Putamen (tissue), 1 donor: ENCODE measurements at places on chromosomes 4 and X.

DNA sequence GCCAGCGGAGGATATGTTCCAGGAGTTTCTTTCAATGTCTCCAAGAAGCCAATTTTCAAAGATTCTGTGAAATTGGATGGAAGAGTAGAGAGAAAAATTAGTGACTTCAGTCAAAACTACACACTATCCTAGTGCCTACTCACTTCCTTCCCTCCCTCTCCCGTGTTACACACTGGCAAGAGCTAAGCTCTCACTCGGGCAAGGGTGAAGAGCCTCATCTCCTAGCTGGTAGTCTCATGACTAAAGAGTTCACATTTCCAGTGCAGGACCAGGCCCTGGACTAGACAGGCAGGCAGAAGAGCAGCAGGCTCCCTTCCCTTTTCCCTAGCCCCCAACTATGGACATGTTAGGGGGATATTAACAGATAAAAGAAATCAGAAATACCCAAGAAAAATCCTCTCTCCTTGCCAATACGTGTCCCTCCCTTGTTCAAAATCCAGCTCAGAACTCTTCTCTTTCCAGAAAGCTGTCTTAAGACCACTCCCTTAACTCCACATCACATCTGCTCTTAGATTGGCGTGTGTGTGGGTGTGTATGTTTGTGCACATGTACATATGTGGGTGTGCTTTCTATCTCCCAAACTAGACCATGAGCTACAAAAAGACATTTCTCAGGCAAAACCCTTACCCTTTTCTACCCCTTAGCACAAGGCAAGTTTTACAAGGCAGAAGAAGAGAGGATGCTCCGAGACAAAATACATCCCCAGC lies 29.9 kb downstream of the ZDHHC9 start:
- no peak for DNase-seq

DNA sequence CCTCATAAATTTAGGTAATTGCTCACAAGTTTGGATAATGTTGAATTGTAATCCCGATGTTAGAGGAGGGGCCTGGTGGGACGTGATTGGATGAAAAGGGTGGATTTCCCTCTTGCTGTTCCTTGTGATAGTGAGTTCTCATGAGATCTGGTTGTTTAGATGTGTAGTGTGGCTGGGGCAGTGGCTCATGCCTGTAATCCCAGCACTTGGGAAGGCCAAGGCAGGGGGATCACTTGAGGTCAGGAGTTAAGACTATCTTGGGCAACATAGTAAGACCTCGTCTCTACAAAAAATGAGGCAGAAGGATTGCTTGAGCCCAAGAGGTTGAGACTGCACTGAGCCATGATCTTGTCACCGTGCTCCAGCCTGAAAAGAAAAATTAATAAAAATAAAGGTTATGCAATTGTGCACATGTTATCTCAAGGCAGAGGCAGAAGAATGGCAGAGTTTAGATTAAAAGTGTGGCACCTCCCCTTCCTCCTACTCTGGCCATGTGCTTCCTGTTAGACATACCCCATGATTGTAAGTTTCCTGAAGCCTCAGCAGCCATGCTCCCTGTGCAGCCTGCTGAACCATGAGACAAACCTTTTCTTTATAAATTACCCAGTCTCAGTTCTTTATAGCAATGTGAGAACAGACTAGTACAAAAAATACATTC lies 36.5 kb downstream of the ERVMER34-1 start:
- no peak for DNase-seq

- DNase-seq = no peak
These were observed 8.3 kb upstream of the HAND2 start for GRCh38 chr4:173538148-173538908.

- DNase-seq = no peak
These were observed 25.5 kb upstream of the CBLL2 start for GRCh38 chrX:22247169-22247568.

DNA sequence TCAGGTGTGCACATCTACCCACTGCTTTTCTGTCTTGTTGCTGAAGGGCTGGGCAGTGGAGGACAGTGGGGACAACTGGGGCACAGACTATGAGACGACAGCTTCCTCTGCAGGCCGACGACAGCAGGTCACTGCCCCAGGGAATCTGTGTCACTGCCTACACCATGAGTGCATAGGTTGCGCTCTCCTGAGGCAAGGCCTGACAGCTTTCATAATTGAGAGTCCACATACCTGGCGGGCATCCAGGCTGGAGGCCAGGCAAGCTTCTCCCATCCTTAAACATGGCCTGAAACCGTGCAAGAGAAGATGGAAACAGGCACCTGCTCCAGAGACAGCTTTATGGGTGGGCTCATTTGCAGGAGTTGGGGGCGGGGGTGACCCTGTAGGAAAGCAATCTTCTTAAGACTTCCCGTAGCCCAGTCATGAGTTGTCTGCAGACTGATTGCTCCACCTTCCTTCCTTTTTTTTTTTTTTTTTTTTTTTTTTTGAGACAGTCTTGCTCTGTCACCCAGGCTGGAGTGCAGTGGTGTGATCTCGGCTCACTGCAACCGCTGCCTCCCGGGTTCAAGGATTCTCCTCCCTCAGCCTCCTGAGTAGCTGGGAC lies 2.9 kb downstream of the ANOS1 start:
- DNase-seq = no peak

GRCh38 chr4:76931576-76932276 lies 17.8 kb upstream of the SEPTIN11 start:
- no peak for DNase-seq

- no peak for DNase-seq
These were observed 125.3 kb downstream of the SOWAHB start for GRCh38 chr4:76772498-76773106.

GRCh38 chr4:3261411-3262207 lies 12.7 kb downstream of the MSANTD1 start:
- DNase-seq = no peak

DNA sequence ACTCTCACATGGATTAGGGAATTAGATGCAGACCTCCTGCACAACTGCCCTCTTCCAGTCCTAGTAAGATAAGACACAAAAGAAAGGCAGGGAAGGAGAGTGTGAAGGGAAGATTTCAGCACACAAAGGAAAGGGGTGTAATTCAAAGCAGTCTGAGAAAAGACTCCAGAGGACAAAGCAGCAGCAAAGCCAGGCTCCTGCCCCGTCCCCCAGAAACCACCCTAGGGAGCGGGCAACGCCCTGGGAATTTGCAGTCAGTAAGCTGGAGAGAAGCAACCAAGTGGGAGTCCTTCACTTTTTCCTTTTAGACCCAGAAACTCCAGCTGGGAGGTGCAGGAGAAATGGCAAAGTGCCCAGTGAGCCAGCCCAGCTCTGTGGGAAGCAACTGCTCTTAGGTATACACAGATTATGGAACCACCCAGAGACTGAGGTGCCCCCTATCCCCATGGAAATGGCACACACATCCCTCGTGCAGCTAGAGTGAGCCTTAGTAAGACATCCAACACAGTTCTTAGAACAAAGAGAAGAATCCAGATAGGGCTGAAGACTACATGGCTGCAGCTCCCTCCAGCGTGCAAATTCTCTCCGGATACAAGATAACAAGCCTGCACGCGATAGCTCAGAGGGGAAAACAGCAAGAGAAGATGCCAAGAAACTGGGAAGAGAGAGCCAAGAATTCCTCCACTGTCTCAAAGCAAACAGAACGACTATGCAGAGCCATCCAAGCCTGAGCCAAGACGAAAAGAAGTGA lies 26.5 kb upstream of the IRAK1 start:
- DNase-seq = no peak

DNA sequence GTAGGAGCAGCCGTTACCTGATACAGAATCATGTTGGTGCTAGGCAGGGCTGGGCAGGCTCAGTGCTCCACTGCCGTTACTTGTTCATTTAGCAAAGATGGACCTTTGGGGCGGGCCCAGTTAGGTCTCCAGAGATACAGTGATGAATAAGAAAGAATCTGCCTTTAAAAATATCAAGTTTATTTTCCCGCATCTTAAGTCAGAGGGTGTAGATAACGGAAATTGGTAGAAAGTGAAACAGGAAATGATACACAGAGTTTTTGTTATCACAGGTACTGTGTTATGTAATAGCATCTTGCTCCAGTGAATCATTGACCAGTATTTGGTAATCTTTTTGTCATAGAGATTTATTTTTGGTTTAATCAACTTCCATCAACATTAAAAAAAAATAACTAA lies 5.5 kb downstream of the TMEM131L start:
- DNase-seq = no peak

GRCh38 chr4:18733961-18734360 lies 712.4 kb upstream of the LCORL start:
- no peak for DNase-seq

GRCh38 chr4:186345184-186345583 lies 79.2 kb downstream of the F11 start:
- no peak for DNase-seq

DNA sequence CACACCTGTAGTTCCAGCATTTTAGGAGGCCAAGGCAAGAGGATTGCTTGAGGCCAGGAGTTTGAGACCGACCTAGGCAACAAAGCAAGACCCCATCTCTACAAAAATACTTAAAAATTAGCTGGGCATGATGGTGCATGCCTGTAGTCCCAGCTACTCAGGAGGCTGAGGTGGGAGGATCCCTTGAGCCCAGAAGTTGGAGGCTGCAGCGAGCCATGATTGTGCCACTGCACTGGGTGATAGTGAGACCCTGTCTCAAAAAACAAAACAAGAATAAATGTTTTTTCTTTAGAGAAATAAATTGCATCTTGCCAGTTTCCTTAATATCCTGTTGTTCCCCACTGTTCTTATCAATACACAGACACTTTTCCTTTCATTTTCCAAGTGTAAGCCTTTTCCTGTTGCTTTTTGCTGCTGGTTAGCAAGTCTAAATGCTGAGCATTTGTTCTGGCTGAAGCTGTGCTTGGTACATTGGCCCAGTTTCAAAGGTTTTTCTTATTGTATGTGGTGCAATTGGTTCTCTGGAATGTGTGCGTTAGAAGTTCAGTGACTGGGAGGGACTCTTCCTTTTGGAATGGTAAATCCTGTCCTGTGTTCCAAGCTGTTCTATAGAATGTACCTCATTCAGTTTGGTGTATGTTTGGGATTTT lies 98.2 kb downstream of the AFF1 start:
- DNase-seq = no peak

GRCh38 chrX:23134136-23134535 lies 134.4 kb downstream of the DDX53 start:
- no peak for DNase-seq

DNA sequence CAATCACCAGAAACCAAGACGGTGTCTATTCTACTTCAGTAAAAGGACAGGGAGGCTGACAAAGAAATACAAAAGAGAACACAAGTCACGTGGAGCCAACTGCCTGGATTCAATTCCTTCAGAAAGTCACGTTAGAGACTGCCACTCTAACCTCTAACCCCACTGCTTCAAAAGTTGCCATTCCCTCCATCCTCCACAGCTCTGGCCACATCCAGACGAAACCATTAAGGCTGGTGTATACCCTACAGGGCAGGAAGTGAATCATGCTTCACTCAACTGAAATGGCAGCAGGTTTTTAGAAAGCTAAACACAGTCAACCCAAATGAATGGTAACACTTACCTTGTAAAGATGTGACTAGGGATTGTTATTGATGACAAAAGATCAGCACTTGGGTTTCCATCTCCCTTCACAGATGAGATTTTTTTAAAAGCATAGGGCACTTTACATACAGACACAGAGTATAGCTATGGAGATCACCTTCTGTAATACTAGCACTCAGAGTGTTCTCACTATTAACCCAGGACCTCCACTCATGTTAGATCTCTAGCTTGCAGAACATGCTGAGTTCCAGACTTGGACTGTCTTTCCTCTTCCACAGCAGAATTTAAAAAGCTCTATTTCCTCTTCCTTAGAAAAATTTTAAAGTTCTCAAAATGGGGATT lies 37.4 kb downstream of the MAML3 start:
- no peak for DNase-seq

- no peak for DNase-seq
These were observed 53.8 kb upstream of the USP9X start for GRCh38 chrX:41031256-41031967.

GRCh38 chrX:145553702-145554101 lies 263.9 kb upstream of the SLITRK2 start:
- no peak for DNase-seq

DNA sequence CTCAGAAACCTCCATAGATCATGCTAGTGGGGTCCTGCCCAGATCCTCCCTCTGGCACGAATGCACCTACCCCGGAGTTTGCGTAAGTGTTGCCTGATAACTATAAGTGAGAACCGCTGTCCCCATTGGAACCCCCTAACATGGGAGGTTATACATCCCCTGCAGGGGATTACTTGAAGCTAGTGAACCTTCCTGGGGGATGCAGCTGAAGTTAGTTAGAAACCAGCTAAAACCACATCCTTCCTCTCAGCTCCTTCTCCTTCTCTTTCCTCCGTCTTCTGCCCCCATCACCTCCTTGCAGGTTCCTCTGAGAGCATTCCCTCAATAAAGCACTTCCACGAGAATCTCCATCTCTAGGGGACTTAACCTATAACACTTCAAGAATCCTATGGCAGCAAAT lies 95.0 kb downstream of the ZNF827 start:
- no peak for DNase-seq

DNA sequence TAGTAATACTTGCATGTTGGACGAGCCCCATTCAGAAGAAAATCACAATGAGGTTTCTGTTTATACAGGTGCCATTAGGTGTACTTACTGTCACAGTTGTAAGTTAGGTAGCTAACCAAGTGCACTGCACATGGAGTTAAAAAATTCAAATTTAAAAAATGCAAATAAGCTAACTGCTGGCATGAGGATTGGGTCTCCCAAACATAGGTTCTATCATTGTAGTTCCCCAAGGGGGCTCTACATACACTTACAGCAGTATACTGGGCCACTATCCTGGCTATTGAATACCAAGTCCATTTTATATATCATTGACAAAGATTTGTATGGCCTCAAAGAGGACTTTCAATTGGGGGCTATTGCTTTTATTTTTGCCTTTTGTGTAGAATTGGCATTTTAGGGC lies 153.4 kb downstream of the FMR1NB start:
- no peak for DNase-seq

GRCh38 chrX:56554870-56555269 lies 8.6 kb upstream of the UBQLN2 start:
- DNase-seq = no peak

- no peak for DNase-seq
These were observed 225.1 kb downstream of the CBR4 start for GRCh38 chr4:168784786-168785461.

DNA sequence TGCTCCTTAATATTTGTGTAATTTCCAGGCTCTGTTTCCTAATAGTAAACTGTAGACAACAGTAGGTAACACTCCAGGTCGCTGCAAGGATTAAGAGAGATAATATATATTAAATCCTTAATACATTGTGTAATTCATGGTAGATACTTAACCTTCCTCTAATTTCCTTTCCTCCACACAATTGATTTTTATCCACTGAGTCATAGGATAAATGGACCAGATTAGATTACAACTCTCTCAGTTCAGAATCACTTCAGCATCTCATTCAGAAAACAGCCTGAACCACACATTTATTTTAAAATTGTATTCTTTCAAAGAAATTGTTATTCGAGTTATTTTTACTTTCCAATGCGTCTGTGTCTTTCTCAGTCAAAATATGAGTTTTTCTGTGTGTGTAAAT lies 17.1 kb downstream of the GK2 start:
- DNase-seq = no peak

- DNase-seq = no peak
These were observed 6.4 kb downstream of the ELK1 start for GRCh38 chrX:47643926-47644325.
